ENCODE measurements at places on chromosomes 13 and 19.

DNA sequence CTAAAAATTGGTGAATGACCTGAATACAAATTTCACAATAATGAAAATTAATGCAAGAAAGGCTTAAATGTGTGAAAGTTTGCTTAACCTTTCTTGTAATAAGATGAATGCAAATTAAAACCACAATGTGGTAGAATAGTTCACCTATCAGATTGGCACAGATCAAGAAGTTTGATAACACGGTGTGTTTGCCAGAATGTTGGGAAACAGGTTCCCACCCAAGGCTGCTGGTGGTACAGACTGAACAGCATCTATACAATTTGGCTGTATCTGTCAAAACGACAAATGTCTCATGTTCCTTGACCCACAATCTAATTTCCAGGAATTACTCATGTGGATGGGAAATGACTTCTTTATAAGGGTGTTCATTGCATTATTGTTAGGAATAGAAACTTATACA lies 8.6 kb upstream of the IRS2 start:
- DNase-seq, result no peak

GRCh38 chr19:39941615-39942365 lies 7.4 kb upstream of the FCGBP start:
- no peak for DNase-seq

DNA sequence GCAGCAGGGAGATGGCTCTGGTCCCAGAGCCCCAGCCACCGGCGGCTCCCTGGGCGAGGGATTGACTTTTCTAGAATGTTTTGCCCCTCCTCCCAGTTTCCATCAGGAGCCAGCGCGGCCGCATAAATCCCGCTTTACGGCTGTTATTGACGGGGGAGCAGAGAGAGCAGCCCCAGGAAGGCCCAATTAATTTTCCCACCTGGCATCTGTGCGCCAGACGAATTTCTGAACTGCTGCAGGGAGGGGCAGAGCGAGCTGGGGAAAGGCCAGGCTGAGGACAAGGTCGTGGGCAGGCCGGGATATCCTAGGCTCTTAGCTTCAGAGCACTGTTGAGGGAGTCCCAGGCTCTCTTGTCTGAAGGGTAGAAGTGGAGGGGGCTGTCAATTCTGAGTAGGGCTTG lies 24.7 kb downstream of the ZNRF4 start:
- DNase-seq, result no peak

- DNase-seq, result no peak
Measured at GRCh38 chr19:2587001-2587719, 111.2 kb downstream of the GADD45B start.

DNA sequence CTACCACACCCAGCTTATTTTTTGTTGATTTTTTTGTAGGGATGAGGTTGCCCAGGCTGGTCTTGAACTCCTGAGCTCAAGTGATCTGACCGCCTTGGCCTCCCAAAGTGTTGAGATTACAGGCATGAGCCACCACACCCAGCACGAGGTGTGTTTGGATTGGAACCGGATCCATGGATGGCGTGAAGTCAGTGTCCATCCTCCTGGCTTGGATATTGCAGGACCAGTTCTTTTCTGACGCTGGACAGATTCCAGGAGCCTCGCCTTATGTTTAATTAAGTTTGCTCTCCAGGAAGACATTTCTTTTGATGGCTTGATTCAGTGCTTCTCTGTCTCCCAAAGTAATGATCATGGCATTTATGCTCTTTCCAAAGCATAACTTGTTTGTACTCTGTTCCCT lies 14.4 kb upstream of the RFXAP start:
- DNase-seq, result no peak

- DNase-seq, result no peak
Measured at GRCh38 chr19:48118131-48118517, 7.5 kb upstream of the PLA2G4C start.

- DNase-seq, result peak; percentile 21
Measured at GRCh38 chr13:68099631-68100030, 869.5 kb upstream of the PCDH9 start.

GRCh38 chr19:13008926-13009787 lies 13.9 kb downstream of the NFIX start:
- DNase-seq, result no peak

GRCh38 chr13:64305246-64305645 lies 2889.6 kb upstream of the PCDH20 start:
- DNase-seq, result no peak

DNA sequence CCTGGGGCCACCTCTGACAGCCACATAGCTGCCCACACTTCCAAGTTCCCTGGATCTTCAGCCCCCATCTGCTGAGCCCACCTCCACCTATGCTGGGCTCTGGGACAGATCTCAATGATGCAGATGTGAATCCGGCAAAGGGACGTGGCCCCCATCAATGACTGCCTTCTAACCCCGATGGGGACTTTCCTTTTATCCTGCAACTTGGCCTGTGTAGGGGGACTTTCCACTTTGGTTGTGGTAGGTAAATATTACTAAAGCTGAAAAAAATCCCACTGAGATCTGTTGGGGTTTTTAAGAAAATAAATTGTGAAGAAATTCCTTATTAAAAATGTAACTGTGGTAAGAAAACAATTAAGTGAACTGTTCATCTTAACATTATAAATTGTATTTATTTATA lies 20.8 kb upstream of the ASPDH start:
- no peak for DNase-seq

GRCh38 chr13:27465611-27466010 lies 15.2 kb upstream of the MTIF3 start:
- DNase-seq, result no peak

- DNase-seq, result no peak
Measured at GRCh38 chr13:97338571-97338970, 95.4 kb upstream of the RAP2A start.

GRCh38 chr19:15976836-15977689 lies 28.3 kb downstream of the OR10H4 start:
- DNase-seq, result no peak

- DNase-seq, result no peak
Measured at GRCh38 chr19:50669302-50670101, 20.3 kb downstream of the C19orf81 start.

- no peak for DNase-seq
Measured at GRCh38 chr19:18266771-18267686, 7.2 kb downstream of the IQCN start.

GRCh38 chr13:80742033-80742432 lies 401.1 kb upstream of the SPRY2 start:
- DNase-seq, result no peak

GRCh38 chr13:45752510-45752909 lies 50.4 kb downstream of the CBY2 start:
- no peak for DNase-seq

- no peak for DNase-seq
Measured at GRCh38 chr19:38317104-38317612, 1.4 kb upstream of the YIF1B start.

DNA sequence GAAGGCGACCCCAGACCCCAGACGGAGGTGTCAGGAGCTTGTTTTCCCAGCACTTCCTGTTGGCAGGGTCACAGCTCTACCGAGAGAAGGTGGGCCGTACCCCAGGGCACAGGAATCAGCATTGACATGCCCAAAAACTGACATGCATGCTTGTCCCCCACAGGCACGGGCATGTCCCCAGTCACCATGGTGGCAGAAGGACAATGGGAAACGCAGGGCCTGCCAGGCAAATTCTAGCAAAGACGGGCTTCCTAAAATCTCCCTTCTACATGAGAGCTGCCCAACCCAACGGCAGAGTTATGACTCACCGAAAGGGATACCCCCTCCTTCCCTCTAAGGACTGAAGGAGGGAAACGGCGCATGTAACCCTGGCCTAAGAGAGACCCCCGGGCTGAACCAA lies 18.5 kb downstream of the TSHZ3 start:
- no peak for DNase-seq

DNA sequence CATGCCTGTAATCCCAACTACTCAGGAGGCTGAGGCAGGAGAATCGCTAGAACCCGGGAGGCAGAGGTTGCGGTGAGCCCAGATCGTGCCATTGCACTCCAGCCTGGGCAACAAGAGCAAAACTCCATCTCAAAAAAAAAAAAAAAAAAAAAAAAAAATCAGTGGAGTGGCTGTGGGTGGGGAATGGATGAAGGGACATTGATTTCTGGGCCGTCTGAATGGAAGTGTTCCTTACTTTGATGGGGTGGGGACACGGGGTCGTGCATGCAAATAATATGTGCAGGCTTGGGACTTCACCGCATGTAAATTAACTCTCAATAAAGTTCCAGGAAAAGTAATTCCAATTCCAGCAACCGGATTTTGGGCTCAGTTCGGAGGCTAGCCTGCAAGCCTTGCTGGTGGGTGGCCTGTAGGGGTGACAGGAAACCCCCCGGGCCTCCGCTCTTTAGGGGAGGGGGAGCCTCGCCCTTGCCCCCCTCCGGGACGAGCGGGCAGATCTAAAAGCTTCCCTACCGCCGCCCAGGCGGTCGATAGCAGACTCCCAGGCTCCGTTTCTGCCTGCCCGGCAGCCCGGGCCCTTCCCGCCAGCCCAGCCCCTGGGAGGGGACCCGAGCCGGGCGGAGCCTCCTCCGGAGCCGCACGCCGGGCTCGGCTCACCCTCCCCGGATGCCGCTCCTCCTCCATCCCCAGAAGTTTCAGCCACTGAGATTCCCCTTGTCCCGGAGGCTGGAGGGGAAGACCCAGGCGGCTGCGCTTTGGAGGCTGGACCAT lies 48.0 kb upstream of the ADGRE5 start:
- no peak for DNase-seq

DNA sequence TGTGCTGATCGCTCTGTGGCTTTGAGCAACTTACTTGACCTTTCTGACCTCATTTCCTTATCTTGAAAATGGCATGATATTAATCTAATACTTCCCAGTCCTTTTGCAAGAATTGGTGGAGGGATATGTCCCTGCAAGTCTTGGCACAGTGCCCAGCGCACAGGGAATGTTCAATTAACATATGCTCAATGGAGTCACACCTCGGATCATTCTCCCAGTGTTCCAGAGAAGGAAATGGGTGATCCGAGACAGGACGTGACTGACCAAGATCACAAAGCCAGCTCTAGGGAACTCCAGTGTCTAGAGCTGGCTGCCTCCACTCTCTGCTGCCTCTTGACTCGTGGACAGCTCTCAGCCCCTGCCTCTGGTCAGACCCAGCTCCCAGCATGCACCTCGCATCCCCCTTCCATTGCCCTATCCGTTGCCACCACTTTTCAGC lies 3.6 kb downstream of the CDC42EP5 start:
- DNase-seq, result no peak

DNA sequence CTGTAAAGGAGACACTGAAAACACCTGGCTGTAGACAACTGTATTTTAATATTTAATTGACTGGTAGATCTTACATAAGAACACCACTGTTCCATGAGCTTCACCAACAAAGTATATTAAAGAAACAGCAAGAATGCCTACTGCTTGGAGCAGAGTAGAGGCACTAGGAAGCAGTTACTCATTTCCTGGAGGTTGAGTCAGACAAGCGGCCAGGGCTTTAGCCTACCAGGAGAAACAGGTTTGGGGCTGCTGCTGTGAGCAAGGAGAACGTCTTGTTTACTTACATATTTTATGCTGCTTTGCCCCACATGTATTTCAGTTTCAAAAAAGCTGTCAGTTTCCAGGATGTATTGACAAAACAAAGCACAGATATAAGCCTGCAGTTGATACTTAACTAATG lies 33.4 kb downstream of the ALG5 start:
- peak; percentile 11 for DNase-seq

DNA sequence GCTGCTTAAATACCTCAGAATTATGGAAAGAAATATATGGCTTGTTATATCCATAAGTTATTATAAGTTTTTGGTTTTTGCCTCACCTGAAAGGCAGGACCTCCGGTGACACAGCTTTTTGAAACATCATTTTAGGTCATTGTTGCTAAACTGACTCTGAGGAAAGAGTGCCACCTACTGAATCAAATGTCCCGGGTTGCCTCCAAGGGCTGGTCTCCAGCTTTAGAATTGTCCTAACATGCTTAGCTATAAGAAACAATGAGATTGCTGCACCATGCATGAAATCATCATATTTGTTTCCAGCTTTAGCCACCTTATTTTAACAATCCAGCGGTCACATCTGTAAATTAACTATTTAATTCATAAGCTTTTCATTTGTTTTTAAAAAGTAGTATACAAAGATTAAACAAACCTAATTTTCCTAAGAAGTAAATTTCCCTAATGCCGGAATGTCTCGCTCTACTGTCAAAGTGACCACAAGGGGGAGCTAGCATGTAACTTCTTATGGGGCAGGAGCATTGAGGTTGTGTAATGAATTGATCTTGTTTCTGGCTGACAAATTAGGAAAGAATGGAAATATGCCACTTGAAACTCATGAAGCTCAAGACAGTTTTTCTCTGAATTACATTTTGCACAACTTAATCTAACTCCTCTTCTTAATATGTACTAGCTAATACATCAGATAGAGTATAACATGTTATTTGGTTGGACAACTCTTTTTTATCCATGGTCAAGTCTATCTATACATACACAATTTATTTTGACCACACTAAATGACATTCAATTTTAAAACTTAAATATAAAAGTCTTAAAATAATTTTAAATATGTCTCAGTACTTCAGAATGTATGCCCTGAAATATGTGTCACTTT lies 6.7 kb upstream of the PCDH17 start:
- DNase-seq, result peak; percentile 39

GRCh38 chr13:98853771-98854221 lies 101.3 kb upstream of the SLC15A1 start:
- no peak for DNase-seq

- DNase-seq, result no peak
Measured at GRCh38 chr13:43799191-43799590, 12.4 kb upstream of the ENOX1 start.

GRCh38 chr13:95254339-95254738 lies 46.9 kb downstream of the ABCC4 start:
- no peak for DNase-seq

GRCh38 chr13:74443631-74444030 lies 309.4 kb upstream of the KLF12 start:
- peak; percentile 71 for DNase-seq

DNA sequence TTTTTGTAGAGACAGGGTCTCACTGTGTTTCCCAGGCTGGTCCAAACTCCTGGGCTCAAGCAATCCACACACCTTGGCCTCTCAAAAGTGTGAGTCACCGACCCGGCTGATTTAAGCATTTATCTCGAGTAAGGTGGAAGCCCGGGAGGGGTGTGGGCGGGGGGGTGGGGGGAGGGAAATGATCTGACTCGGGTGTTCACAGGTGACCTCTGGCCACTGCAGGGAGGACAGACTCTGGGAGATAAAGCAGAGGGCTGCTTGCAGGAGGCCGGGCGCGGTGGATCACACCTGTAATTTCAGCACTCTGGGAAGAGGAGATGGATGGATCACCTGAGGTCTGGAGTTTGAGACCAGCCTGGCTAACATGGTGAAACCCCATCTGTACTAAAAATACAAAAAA lies 7.9 kb downstream of the DENND1C start:
- DNase-seq, result no peak

DNA sequence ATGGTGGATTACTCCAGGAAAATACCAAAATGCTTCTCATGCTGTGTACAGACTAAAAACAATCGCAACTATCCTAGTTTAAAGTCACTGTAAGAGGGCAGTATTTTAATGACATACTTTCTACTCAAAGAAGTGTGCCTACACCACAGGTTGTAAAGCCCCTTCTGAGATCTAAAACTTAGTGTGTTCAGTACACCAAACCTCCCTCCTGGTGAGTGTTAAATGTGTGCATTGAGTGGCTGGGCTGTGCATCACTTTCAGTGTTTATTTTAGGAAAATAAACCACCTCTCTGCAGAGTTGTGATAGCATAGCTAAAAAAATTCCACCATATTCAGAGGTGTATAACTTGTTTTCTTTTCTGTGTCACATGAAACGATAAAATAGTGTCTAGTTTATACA lies 263.7 kb downstream of the DACH1 start:
- no peak for DNase-seq
